ENCODE measurements at places on chromosomes 1 and 21.

- DNase-seq = no peak
Observed at GRCh38 chr1:183030053-183030452, 6.8 kb downstream of the LAMC1 start.

- no peak for DNase-seq
Observed at GRCh38 chr1:108590441-108590840, 30.5 kb downstream of the EEIG2 start.

DNA sequence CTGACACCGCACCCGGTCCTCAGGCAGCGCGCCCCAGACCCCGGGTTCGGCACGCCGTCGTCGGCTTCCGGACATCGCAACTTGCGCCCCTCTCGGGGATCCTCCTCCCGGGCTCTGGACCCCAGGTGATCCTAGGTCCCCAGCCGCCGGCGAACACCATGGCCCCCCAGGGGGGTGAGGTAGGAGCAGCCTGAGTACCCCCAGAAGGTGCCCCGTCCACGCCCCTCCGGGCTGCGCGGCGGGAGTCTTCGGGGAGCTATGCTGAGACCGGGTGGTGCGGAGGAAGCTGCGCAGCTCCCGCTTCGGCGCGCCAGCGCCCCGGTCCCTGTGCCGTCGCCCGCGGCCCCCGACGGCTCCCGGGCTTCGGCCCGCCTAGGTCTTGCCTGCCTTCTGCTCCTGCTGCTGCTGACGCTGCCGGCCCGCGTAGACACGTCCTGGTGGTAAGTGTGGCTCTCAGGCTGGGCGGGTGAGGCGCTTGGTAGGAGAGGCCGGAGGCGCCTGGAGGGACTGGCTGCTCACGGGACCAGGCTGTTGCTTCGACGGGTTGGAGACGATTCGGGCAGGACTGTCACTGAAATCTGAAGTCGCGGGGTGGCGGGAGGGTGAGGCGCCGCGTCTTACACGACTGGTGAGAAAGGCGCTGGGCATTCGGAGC, 367 bp downstream of the WNT2B start:
- DNase-seq = no peak

DNA sequence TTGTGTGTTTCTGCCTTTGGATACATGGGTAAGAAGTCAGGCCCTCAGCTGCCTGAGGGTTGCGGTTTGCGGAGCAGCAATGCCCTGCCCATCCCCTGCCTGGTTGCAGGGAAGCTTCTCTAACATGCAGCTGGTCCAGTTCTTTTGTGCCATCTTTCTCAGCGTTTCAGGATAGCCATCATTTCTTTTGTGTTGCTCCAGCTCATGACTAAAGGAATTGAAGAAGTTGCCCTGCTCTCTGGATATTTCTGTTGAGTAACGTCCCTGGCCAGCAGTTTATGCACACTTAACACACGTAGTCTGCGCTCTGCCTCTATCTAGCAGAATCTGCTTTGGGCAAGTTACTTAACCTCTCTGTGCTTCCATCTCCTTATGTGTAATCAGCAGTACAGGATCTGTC, 62.1 kb downstream of the DOP1B start:
- no peak for DNase-seq

- no peak for DNase-seq
Observed at GRCh38 chr1:191592039-191592438, 566.2 kb upstream of the RGS18 start.

DNA sequence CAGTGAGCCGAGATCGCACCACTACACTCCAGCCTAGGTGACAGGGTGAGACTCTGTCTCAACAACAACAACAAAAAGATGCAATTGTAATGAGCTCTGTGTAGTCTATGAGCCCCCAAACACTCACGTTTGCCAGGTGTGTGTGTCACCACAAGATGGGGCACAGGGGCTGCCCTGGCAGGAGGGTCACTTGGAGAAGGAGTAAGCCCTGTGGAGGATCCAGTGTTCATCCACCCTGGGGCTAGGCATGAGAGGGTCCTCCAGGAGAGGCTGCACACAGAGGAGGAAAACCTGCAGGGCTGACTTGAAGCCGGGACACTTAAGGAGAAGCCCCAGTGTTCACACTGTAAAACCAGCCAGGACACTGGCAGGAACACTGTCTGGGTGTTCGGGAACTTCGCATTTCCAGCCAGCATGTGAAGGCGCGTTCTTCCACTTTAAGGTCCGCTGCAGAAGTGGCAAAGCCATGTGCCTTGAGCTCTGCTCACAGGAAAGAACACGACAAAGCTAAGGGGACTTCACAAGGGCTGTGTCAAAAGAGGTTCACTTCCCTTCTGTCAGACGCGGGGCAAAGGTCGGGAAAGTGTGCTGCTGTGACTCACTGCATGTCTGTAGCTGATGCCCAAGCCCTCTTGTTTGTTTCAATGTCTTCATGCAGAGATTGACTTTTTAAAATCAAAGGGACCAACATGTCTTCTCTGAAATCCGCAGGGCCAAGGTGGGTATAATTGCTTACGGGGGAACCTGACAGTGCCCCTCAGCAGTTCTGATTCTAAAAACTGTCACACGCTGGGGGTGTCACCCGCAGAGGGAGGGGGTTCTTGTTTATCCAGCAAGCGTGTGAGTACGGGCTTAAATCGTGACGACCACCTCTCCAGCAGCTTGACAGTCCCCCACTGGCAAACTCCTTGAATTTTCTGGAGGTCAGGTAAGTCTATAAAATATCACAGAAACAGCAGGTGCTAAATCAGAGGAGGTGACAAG, 102.8 kb downstream of the RIPK4 start:
- no peak for DNase-seq

- no peak for DNase-seq
Observed at GRCh38 chr1:35030338-35030737, 1.4 kb downstream of the ZMYM6 start.

All from Jurkat, Clone E6-1 (cell line).